T-helper 17 cell (primary cell): ENCODE measurements at places on chromosomes 11 and 22. TPM values are rescaled to one million over a fixed set of nuclear protein-coding genes. Genes with fewer than 3 reads are reported as not detected.
A peak's percentile ranks its signal among the peaks of the same experiment; 100 is the strongest.

The APOBEC3G gene
- 24.6 TPM for total RNA-seq

The GAB2 gene
- 14.4 TPM for total RNA-seq

The KRTAP5-7 gene
- not detected for total RNA-seq

The TMEM134 gene
- total RNA-seq, result 48.7 TPM

The JAML gene
- total RNA-seq, result 84.0 TPM

The SESN3 gene
- 48.7 TPM for total RNA-seq

The NAALADL1 gene
- 12.5 TPM for total RNA-seq

The NRIP3 gene
- 4.4 TPM for total RNA-seq

The CADM1 gene
- 2.2 TPM for total RNA-seq

The MYO7A gene
- 0.57 TPM for total RNA-seq

The OR5P2 gene
- not detected for total RNA-seq

DNA sequence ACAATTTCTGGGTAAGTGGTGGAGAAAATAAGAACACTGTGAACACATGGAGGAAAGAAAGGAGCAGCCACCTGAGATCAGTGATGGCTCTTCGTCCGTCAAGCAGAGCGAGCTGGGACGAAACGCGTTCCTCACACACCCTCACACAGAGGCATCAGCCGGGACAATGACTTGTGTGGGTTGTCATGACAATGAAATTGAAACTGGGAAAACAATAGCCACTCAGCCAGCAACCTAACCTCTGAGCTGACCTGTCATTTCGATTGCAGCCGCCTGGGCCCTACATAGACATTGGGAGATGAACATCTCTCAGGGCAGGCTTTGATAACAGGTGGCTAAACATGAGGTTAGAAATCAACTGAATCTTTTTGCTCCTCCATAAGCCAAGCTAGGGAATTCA is 51.3 kb downstream of the TRIM29 start:
- peaks cover 3% of the 10 kb centered on the region for H3K36me3 ChIP-seq
- H3K27me3 ChIP-seq, result peaks cover 21% of the 10 kb centered on the region
- no peaks in the 10 kb centered on the region for H3K4me1 ChIP-seq

DNA sequence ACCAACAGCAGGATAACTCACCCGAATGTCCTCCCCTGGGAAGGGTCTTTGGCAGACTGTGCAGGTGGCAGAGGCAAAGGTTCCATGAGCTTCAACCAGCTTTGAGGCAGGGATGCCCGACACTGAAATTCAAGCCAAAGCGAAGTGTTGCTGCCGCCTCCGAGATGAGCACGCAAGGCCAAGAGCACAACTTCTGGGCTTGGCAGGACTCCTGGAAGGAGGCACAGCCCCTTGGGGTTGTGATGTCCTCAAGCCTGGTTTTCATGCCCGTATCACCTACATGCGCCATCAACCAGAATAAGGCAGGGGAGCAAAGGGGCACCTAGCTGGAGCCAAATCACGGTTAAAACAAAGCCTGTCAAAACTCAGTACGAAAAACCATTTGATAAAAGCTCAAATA is 5.7 kb downstream of the SIRT3 start:
- peaks cover 2% of the 10 kb centered on the region for H3K36me3 ChIP-seq
- peaks cover 20% of the 10 kb centered on the region for H3K4me1 ChIP-seq
- DNase-seq, result no peak
- no peak overlapping the region for H3K4me3 ChIP-seq
- no peaks in the 10 kb centered on the region for H3K27me3 ChIP-seq

GRCh38 chr11:64001484-64002420 is 15.5 kb downstream of the OTUB1 start:
- no peak for DNase-seq
- peak overlapping the region; percentile 37 for H3K27ac ChIP-seq
- peaks cover 9% of the 10 kb centered on the region for H3K4me1 ChIP-seq
- peaks cover 5% of the 10 kb centered on the region for H3K36me3 ChIP-seq

DNA sequence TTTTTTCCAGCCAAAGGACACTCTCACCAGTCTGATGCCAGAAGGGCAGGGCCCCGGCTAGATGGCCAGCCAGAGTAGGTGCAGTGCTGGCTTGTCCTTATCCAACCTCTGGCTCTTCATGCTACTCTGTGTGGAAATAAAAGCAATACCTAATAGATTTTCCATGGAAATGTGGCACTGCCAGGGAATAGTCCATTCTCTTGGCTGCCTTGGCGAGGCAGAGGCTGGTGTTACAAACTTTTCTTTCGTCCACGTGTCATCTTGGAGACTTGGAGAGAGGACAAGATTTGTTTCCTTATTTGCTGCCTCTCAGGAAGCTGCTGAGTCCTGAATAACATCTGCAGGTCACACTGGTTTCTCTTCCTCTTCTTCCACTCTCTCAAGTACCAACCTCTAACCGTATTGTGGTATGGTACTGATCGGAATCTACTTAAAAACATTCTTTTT is 17.2 kb upstream of the C1QTNF4 start:
- H3K4me1 ChIP-seq, result no peaks in the 10 kb centered on the region
- no peak overlapping the region for H3K27ac ChIP-seq
- H3K36me3 ChIP-seq, result peaks cover 5% of the 10 kb centered on the region
- no peak overlapping the region for H3K4me3 ChIP-seq
- no peaks in the 10 kb centered on the region for H3K27me3 ChIP-seq

DNA sequence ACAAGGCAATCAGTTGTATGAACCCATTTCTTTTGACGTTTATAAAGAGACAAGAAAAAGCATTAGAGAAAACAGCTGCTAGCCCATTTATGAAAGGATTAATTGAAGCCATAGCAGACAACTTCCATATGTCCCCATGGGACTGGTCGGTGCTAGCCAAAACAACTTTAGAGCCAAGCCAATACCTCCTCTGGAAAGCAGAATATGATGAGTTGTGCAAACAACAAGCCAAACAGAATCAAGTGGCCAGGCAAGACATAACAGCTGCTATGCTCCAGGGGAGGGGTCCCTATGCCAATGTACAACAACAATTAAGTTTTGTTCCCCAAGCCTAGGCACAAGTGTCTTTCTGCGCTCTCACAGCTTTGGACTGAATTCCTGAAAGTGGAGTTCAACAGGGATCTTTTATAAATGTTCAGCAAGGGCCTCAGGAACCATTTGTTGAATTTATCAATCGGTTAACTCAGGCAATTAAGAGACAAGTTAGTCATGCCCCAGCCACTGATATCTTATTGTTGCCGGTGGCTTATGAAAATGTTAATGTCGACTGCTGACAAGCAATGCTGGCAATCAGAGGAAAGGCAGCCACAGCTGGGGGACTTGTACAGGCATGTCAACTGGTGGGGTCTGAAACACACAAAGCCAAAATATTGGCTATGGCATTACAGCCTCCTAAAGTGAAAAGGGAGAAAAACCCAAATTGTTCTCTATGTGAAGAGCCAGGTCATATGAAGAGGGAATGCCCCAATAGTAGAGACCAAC is 1593.1 kb upstream of the TENM4 start:
- H3K4me3 ChIP-seq, result no peak overlapping the region
- H3K27ac ChIP-seq, result no peak overlapping the region
- no peaks in the 10 kb centered on the region for H3K4me1 ChIP-seq
- no peak for DNase-seq
- H3K36me3 ChIP-seq, result no peaks in the 10 kb centered on the region

- H3K4me1 ChIP-seq, result peaks cover 5% of the 10 kb centered on the region
- H3K36me3 ChIP-seq, result no peaks in the 10 kb centered on the region
Measured at GRCh38 chr11:66861038-66861773, 4.3 kb downstream of the LRFN4 start.

- H3K27ac ChIP-seq, result no peak overlapping the region
- H3K4me3 ChIP-seq, result no peak overlapping the region
- no peak for DNase-seq
- H3K27me3 ChIP-seq, result peaks cover 7% of the 10 kb centered on the region
Measured at GRCh38 chr11:8041576-8041975, 39.4 kb upstream of the TUB start.

DNA sequence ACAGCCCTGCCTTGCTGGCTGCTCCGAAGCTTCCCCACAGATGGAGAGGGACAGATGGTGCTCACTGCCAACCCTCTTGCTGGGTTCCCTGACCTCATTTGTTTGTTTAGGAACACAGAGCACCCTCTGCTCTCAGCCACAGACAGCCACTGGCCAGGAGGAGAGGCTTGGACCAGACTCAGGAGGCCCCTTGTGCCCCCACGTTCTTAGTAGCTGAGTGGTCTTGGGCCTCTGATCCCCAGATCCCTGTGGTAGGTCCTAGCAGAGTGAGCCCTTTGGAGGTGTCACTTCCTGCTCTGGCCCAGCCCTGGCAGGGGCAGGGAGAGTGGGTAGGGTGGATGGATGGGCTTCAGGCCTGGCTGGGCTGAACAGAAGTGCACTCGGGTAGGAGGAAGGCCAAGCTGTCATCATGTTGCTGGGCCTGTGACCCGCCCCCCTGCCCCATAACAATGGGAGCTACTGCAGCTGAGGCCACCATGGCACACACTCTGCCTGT is 84.0 kb downstream of the DHCR7 start:
- no peak overlapping the region for H3K4me3 ChIP-seq
- peaks cover 12% of the 10 kb centered on the region for H3K27me3 ChIP-seq
- H3K36me3 ChIP-seq, result no peaks in the 10 kb centered on the region
- H3K4me1 ChIP-seq, result no peaks in the 10 kb centered on the region
- H3K27ac ChIP-seq, result no peak overlapping the region
- DNase-seq, result no peak

- peak; percentile 53 for DNase-seq
- H3K4me1 ChIP-seq, result peaks cover 39% of the 10 kb centered on the region
- H3K36me3 ChIP-seq, result peaks cover 7% of the 10 kb centered on the region
- H3K27me3 ChIP-seq, result peaks cover 11% of the 10 kb centered on the region
Measured at GRCh38 chr11:117144477-117145392, 648 bp downstream of the PAFAH1B2 start.

DNA sequence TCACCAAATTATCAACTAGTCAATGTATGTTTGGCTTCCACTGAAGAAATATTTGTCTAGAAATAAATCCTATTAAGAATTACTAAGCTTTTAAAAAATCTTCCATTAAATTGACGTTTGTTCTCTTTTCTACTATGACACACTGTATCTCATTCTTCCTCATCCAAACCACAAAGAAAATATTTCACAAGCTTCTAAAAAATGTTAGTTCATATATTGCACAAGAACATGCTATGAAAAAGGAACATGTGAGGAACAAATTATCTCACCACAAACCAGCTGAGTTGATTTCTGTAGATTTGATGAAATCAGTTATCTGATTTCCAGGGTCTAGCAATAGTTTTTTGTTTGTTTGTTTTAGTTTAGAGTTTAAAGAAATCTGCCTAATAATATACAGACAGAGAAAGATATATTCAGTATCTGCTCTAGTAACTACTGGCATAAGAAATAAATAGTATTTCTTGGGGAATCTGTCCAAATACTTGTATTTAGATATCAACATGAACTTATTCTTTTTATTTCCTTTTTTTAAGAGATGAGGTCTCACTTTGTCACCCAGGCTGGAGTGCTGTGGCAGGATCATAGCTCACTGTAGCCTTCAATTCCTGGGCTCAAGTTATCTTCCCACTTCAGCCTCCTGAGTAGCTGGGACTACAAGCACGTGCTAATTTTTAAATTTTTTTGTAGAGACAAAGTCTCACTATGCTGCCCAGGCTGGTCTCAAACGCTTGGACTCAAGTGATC is 161.7 kb downstream of the ATG16L2 start:
- H3K27me3 ChIP-seq, result no peaks in the 10 kb centered on the region
- H3K4me3 ChIP-seq, result no peak overlapping the region
- H3K4me1 ChIP-seq, result peaks cover 9% of the 10 kb centered on the region
- H3K36me3 ChIP-seq, result peaks cover 4% of the 10 kb centered on the region

DNA sequence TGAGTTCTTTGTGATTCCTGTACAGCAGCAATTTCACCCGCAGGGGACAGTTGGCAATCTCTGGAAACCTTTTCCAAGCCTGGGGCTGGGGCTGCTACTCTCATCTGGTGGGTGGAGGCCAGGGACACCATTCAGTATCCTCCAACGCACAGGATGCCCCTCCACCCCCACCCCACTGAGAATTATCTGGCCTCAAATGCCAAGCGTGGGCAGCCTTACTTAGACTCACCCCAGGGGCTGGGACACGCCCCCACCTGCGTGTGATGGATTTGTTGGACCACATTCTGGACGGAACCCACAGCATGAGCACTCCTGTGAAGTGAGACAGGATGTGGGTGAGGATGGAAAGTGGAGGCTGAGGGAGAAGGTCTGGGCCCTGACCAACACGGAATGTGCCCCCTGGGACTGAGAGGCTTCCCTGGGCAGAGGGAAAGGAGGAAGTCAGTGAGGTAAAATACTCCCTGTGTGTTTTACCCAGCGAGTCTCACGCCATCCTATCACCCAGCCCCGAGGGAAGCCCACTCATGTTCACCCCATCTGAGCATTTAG is 13.7 kb downstream of the RASD2 start:
- H3K36me3 ChIP-seq, result no peaks in the 10 kb centered on the region
- peaks cover 12% of the 10 kb centered on the region for H3K4me1 ChIP-seq
- H3K27me3 ChIP-seq, result peaks cover 6% of the 10 kb centered on the region
- no peak for DNase-seq
- H3K4me3 ChIP-seq, result no peak overlapping the region

DNA sequence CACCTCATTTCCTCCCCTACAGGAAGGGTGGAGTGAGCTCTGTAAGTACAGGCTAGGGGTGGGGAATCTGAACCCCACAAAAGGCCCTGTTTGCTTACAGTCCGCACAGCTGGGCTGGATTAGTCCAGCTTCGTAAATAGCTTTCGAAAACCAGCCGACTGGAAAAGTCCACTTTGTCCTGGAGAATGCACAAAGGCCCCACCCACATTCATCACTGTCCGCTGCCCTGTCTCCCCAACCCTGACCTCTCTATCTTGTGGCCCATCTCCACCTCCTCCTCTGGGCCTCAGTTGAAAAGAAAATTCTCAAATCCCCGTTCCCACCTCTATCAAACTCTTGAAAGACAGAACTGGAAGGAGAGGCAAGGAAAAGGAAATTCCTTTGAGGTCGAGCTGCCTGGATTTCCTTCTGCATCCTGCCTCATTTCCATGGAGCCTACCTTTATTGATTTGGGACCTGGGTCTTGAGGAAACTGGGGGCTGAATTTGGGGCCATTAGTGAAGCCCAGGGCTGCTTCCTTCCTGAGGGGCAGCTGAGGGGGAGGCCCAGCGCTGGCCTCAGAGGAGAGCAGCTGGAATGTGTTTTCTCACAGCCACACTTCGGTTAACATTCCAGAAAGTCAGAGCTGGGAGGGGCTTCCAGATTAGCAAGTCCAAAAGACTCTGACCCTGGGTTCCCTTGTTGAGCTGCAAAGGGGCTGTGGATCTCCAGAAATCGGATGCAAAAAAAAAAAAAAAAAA is 147.6 kb downstream of the FBXO7 start:
- H3K27me3 ChIP-seq, result peaks cover 6% of the 10 kb centered on the region
- H3K27ac ChIP-seq, result no peak overlapping the region
- no peak overlapping the region for H3K4me3 ChIP-seq

GRCh38 chr22:33793475-33793874 is 126.8 kb downstream of the LARGE1 start:
- peaks cover 2% of the 10 kb centered on the region for H3K4me1 ChIP-seq
- H3K27me3 ChIP-seq, result no peaks in the 10 kb centered on the region
- no peak overlapping the region for H3K27ac ChIP-seq
- no peak overlapping the region for H3K4me3 ChIP-seq

- no peaks in the 10 kb centered on the region for H3K36me3 ChIP-seq
- H3K4me1 ChIP-seq, result peaks cover 4% of the 10 kb centered on the region
- H3K4me3 ChIP-seq, result no peak overlapping the region
- peaks cover 27% of the 10 kb centered on the region for H3K27me3 ChIP-seq
Measured at GRCh38 chr11:34259087-34259486, 98.7 kb downstream of the ABTB2 start.

DNA sequence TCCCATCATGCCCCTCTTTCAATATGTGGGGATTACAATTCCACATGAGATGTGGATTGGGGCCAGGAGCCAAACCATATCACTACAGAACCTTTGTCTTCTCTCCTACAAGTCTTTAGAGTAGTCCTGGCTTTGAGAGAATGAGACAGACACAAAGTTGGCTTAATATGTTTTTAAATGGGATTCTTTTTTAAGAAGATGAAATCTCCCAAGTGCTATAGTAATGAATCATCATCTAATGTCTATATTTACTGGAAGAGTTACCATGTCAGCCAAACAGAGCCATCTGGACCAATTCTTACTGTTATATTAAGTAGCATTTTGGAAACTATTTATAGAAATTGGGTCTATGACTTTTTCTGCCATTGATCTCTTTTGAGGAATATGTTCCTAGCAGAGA is 38.1 kb upstream of the CARD18 start:
- H3K27me3 ChIP-seq, result peaks cover 6% of the 10 kb centered on the region
- no peak for DNase-seq
- H3K4me3 ChIP-seq, result no peak overlapping the region
- peaks cover 3% of the 10 kb centered on the region for H3K4me1 ChIP-seq
